ENCODE measurements at places on chromosomes 12 and 14.

- no peak for DNase-seq
Measured at GRCh38 chr12:55008944-55009585, 10.7 kb upstream of the NEUROD4 start.

DNA sequence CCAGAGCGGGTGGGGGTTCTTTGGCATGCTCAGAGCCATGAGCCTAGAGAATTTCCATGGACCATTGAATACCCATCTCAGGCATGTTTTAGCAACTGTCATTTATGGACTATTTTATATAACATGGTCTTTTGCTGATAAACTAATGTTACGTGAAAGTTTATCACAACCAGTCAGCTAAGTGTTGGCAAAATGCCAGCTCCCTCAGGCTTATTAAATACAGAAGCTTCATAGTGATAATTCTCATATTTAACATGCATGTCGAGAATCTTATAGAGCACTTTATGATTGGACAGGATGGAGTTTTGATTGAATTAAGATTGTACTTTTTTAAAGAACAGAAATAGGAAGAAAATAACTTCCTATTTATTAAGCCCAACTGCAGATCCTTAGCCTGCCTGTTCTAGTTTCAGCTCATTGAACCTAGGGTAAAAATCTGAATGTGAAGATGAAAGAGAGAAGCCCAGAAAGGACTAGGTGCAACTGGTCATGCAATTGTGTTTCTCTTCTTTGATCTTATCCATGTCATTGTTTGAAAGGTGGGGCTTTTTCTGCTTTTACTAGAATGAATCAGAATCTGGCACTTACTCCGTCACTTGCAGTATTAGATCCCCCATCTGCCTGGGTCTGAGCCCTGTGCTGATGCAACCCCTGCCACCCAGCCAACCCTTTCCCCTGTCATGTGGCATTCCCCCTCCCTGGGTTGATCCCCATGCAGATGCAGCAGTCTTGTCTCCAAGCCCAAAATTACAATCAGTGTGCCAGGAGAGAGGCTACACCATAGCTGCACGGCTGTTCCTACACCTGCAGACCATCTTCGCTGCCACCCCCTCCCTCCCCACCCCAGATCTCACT, 134.6 kb upstream of the EVL start:
- DNase-seq = peak; percentile 27

- no peak for DNase-seq
Measured at GRCh38 chr12:65099182-65099581, 21.9 kb downstream of the WIF1 start.

- peak; percentile 59 for DNase-seq
Measured at GRCh38 chr14:56474419-56475022, 105.1 kb upstream of the TMEM260 start.

- no peak for DNase-seq
Measured at GRCh38 chr12:19234171-19234704, 104.7 kb downstream of the PLEKHA5 start.

DNA sequence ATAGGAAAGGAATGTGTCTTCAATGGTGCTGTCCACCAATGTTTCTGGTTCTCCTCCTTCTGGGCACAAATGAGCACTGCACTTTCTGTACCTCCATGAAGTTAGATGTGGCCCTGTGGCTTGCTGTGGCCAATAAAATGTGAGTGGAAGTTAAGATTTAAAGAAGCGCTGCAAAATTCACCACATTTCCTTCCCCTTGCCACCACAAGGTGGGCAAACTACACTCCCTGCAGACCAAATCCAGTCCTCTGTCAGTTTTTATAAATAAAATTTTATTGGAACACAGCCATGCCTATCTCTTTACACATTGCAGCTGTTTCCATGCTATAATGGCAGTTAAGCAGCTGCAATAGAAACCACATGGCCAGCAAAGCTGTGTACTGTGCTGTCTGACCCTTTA, 141.4 kb upstream of the TMPO start:
- peak; percentile 9 for DNase-seq

- DNase-seq = no peak
Measured at GRCh38 chr12:8970432-8970831, 18.9 kb upstream of the KLRG1 start.

DNA sequence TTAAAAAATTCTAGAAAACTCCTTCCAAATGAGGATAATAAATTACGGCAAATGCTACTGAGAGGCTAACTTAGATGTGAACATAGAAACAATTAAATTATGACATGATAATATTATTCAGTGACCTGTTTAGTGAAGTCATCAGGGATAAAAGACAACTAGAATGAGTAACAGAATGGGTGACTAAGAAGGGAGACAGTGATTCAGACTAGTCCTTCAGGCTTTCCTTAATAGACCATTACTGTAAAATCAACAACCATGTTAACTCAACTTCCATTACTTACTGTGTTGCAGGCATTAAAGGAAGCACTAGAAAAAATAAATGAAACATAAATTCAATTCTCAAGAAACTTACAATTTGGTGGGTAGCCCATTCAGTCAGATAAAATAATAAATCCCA, 543.9 kb upstream of the LRFN5 start:
- DNase-seq = no peak

- no peak for DNase-seq
Measured at GRCh38 chr12:69238589-69239351, 599 bp upstream of the CPSF6 start.

DNA sequence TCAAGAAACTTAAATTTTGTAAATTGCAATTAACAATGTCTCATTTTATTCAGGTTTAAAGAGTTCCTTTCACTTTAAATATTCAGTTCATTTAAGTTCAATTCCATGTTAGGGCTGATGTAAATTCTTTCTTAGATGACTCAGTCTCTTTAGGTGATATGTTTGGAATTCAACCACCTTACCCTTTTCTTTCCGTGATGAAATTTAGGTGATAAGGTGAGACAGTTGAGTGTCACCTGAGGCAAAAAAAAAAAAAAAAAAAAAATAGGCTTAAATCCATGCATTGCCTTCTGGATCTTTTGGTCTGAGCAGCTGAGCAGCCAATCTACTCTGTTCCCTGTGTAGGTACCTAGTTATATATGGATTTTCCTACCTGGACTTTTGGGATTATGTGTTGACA, 299.5 kb downstream of the DAD1 start:
- DNase-seq = no peak

GRCh38 chr12:96375841-96376604, 24.2 kb downstream of the CDK17 start:
- no peak for DNase-seq

DNA sequence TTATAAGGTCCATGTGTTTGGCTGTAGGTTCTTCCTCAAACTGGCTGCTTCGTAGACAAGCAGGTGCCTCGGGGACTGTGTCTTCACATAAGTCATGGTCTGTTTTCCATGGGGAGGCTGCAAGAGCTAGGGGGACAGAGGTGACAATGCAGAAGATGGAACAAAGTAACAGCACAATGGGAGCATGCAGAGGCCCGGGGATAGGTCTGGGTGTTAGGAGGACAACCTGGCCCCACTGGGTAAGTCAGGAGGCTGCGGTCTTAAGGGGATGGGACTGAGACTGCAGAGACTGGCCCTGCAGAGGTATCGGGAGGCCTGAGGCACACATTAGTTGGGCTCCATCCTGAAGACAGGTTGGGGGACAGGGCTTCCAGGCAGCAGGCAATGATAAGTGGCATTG, 88.9 kb downstream of the NTF3 start:
- no peak for DNase-seq

- no peak for DNase-seq
Measured at GRCh38 chr14:78074561-78074960, 95.6 kb upstream of the NRXN3 start.

DNA sequence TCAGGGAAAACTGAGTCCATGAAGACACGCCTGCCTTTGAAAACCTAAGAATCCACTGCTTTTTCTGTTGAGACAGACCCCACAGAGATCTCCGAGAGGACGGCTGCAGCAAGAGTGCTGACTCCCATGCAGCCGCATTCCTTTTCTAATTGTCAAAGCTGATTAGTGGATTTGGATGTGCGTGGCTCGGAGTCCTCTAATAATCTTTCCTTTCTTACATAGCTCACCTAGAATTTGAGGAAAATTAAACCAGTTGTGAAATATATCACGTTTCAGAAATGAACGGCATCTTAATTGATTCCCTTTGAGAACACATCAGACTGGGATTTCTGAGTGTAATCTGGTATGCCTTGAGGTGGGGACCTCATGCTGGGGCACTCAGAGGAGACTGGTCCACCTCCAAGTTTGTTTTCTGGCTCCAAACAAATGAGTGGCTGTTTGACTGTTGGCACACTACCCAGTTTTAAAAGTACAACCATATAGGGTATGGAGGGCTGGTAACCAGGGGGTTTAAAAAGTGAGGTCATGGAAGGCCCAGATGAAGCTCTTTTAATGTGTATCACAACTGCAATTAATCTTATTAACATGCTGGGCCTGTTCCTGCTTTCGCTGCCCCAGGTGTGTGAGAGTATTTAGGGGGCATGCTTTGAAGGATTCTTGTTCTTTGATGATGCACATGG, 63.3 kb downstream of the RASSF3 start:
- no peak for DNase-seq

GRCh38 chr14:66910311-66910840, 278.9 kb upstream of the GARIN2 start:
- no peak for DNase-seq

DNA sequence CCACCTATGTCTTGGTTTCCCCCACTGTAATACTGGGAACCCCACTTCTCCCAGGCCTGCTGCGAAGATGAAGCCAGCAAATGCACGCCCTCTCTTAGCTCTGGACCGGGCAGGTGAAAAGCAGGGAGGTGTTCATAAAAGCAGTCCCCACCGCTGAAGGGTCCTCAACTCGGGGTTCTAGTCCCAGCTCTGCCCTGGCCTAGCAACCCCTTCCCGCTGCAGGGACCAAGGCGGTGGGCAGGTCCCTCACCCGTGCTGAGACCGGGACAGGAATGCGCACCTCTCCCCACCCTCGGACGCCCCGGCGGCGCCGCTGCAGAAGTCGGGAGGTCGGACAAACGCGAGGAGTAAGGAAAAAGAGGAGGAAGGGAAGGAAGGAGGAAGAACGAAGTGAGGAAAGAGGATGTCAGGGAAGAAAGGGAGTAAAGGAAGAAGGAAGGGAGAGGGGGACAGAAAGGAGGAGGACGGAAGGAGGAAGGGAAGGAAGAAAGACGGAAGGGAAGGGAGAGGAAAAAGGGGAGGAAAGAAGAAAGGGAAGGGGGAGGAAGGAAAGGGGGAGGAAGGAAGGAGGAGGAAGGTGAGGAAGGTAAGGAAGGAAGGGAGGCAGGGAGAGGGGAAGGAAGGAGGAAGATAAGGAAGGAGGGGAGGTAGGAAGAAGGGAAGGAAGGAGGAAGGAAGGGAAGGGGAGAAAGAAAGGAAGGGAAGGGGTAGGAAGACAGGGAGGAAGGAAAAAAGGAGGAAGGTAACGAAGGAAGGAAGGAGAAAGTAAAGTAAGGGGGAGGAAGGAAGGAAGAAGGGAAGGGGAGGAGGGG, 701 bp downstream of the SPRING1 start:
- DNase-seq = peak; percentile 56

GRCh38 chr14:78917462-78917861, 747.3 kb downstream of the NRXN3 start:
- DNase-seq = no peak

GRCh38 chr14:99654235-99654985, 9.5 kb downstream of the HHIPL1 start:
- peak; percentile 90 for DNase-seq

GRCh38 chr12:96255077-96255476, 60.9 kb downstream of the ELK3 start:
- DNase-seq = peak; percentile 39

DNA sequence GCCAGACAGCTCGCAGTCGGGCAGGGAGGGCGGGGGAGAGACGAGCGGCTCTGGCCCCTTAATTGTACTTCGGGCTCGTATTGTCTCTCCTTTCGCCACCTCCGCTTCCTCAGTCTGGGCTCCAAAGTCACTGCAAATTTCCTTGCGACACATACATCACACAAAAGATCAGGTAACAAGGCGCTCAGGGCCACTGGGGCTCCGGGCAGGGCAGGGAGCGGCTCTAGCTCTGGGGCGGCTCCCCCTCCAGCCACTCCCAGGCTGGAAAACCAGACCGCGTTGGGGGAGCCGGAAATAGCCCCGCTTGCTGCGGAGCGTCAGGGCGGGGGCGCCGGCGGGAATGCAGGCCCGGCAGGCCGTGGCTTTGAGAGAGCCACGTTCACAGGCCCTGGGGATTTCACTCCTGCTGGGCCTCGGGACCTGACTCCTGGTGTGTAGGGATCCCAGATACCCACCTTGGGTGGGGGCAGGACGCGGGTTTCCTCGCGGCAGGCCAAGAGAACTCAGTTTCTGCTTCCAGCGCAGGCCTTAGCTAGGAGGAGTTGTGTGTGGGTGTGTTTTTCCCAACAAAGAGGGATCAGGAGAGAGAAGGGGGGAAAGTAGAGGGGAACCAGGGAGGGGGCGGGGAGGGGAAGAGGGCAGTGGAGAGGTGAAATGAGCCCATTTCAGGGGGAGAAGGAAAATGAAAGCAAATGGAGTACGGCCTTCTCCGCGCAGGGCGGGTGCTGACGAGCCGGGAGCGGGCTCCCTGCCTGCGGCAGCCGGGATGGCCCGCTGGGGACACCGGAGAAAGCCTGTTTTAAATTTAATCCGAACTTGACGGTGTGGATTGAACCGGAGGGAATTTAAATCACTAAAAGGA, 4.4 kb upstream of the HOXC9 start:
- peak; percentile 81 for DNase-seq

DNA sequence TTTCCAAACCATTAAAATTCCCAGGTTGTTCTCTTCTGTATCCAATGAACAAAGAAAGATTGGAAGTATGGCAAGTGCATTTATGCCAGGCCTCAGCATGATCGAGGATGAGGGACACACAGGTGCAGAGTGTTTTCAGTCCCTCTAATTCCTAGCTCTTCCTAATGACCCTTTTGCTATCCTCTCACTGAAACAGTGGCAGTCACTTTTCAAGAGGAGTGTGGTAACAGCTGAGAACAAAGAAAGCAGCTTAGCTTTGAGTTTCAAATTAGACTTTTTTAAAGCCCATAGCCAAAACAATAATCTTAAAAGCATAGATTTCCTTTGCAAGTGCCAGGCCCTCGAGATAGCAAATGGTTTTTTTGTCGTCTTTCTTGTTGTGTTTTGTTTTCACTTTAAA, 110.8 kb downstream of the KCNH5 start:
- no peak for DNase-seq

DNA sequence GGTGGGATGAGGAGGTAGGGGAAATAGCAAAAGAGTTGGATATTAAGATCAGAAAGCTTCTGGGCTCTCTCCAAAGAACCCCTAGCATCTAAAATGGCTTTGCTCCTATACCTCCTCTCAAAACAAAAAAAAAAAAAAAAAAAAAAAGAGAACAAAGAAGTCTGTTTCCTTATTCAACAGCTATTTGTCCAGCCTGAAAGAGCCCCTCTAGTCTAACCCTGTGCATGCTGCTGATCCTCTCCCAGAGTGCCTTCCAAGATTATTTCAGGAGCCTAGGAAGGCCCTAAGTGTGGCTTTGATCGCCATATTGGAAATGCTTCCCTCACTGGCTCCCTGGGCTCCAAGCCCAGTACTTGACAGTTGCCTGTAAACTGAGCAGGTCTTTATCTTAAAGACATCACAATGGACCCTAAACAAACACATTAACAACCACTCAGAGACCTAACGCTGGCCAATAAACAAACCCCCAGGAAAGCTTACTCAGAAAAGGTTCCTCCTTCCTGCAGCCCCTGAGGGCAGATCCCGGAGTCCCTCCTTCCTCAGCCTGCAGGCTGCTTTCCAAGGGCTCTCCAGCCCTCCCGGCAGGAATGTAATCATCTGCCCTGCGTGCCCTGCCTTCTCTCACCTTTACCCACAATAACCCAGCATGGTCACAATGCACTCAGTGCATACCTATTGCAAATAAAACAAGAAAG, 17.4 kb upstream of the COL2A1 start:
- no peak for DNase-seq

- DNase-seq = no peak
Measured at GRCh38 chr12:125314051-125314755, 249.0 kb downstream of the AACS start.
